GM12878 (cell line): ENCODE measurements at places on chromosomes 16 and 17. TPM values are rescaled to one million over a fixed set of nuclear protein-coding genes. Genes with fewer than 3 reads are reported as not detected.

The ACSF2 gene
- 28.5 and 32.8 TPM in 2 replicates for total RNA-seq

The UTP18 gene
- total RNA-seq, result 54.9 and 62.4 TPM in 2 replicates

The CSNK2A2 gene
- 74.4 and 79.1 TPM in 2 replicates for total RNA-seq

The CD300H gene
- not detected in 2 replicates for total RNA-seq

The KRTAP4-7 gene
- total RNA-seq, result not detected in 2 replicates
